ENCODE measurements at places on chromosomes 2 and 18.

DNA sequence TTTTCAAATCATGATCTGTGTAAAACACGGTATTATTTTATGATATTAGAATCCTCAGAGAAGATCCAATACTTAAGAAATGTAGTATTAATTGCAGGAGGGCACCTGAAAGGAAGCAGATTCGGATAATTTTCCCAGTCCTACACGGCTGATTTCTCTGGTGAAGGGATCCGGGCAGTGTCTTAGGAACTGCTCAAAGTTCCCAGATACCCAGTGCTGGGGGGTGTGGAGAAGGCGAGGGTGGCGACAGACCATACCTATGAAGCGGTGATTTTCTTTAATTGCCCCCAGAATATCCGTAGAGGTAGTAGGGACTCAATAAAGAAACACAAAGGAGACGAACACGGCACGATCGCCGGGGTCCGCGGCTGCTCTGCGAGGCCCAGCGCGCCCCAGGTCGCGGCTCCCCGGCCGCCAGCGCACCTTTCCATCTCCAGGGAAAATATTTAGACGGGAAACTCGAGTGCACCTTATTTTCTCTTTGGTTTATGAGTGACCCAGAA, 1.4 kb upstream of the SOX11 start:
- DNase-seq, result no peak

- no peak for DNase-seq
Measured at GRCh38 chr2:127670055-127670956, 5.0 kb downstream of the LIMS2 start.

GRCh38 chr2:71566372-71566771, 113.0 kb downstream of the DYSF start:
- DNase-seq, result no peak

DNA sequence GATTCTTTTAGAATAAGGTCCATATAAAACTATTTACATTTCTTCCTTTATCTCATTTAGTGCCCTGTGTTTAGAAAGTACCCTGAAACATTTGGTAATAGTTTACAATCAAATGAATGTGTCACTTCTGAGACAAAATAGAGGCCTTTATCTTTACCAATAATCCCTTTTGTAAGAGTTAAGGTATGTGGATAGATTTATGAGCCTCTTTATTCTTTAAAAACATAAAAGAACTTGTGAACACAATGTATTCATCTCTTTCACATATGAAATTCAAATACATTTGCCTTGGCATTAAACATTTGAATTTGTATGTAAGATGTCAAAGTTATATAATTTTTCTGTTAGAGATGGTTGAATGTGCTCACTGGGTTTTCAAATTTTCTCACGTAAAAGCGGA, 180.5 kb upstream of the CWC22 start:
- no peak for DNase-seq

GRCh38 chr2:236939721-236940231, 145.9 kb upstream of the COPS8 start:
- DNase-seq, result no peak

DNA sequence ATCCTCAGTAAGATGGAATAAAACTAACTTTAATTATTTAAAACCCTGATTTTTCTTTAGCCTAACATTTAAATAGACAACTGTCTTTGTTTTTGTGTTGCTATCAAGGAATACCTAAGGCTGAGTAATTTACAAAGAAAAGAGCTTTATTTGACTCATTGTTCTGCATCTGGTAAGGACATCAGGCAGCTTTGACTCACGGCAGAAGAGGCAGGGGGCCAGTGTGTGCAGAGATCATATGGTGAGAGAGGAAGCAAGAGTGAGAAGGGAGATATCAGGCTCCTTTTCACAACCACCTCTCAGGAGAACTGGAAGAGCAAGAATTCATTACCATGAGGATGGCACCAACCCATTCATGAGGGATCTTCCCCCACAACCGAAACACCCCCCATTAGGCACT, 64.6 kb upstream of the TFPI start:
- no peak for DNase-seq

GRCh38 chr2:95047629-95048510, 22.4 kb downstream of the MAL start:
- DNase-seq, result no peak

DNA sequence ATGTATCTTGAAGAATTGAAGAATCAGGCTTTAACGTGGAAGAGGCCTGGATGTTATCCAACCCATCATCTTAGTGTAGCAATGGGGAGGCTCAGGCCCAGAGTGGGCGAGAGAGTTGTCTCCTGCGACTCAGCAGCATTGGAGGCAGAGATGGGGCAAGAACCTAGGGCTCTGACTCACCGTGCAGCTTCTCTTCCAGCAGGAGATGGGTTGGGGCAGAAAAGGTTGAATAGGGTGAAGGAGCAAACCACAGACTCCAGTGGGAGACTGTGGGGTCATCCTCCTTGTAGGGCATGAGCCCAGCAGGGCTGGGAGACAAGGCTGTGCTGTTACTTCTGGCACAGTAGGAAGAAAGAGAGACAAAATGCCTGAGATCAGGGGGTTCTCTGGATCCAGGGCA, 1.4 kb downstream of the IL36RN start:
- no peak for DNase-seq

GRCh38 chr2:72759755-72760154, 66.1 kb downstream of the EXOC6B start:
- no peak for DNase-seq

DNA sequence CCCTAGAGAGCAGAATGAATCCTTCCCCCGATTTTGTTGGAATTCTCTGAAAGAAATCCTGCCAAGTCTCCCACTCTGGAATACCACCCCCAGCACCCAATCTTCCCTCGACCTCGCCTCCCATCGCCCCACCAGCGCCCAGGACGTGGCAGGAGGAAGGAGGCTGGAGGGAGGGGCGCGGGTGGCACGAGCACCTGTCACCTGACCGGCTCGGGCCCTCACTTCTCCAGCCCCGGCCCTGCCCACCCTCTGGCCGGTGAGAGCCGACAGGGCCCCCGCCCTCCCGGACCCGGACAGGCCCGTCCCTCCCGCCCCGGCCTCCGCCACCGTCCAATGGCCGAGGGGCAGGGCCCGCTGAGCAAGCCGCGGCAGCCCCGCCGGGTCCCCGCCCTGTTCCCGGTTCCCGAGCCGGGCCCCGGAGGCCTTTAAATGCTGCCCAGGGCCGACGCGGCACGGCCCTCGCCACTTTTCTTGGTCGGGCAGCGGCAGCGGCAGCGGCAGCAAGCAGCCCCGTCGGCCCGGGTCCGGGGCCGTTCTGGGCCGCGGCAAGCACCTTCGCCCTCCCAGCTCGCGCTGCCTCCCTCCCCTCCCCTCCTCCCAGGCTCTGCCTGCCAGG, at the start of gene LGALSL:
Gene LGALSL, plus strand, starts transcription at position 393 of the 616 bp plus-strand sequence. CDS start 384 bp downstream, outside the sequence.
- DNase-seq, result no peak

- DNase-seq, result no peak
Measured at GRCh38 chr2:81250270-81250669, 945.7 kb upstream of the LRRTM1 start.

DNA sequence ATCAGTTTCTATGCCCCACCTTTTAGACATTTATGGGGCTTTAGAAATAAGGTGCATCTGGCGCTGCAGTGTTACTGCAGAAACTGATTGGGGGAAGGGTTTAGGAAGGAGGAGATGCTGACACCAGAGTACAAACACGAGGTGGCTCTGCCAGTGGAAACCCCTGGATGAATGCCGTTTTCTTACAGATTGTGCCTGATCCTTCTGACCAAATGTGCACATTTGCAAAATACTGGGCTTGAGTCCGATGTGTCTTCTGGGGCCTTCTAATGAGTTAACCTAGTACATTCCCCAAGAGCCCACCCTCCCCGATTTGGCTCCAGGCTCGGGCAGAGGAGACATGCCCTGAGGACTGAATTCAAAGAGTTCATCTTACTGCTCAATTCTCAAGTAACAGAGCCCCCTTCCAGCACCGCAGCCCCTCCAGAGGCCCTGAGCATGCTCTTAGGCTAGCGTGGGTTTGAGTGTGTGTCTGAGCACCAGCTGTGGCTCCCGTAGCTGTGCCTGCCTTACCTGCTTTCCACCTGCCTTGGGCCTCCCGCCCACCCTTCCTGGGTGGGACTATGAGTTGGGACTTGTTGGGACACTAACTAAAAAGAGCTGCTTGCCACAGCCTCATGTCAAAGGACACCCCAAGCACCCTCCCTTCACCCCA, 116.7 kb upstream of the COPS8 start:
- DNase-seq, result no peak

DNA sequence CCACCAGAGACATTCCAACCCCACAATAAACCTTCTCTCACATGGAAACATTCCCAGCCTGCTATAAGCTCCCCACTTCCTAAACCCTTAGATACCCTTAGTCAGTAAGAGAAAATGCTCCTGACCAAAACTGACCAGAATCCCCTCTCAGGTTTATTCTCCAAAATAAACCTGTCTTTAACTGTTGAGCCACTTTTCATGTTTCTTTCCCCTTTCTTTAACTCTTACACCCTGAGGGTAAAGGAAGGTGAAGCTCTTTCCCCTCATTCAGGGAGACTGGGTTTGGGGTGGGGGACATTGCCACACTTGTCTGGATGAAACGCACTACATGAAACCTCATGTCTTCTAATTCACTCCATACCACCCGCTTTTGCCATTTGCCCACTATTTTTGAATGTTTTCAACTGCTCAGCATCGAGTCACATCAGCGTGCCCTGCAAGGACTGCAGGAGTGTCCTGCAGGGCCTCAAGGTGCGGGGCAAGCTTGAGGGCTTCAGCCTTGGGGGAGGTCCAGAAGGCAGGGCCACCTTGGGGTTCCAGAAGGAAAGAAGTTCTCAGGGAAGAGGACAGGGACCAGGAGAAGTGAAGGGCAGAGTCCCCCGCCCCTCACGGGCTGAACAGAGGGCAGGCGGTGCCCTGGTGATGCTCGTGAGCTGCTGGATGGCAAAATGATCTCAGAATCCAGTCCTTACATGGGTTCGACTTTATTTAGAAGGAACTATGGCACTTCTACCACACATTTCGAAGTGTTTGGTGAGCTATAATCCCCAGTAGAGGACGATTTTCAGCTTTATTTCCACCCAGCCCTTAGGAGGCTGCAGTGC, 4.2 kb upstream of the SP140L start:
- DNase-seq, result no peak

GRCh38 chr2:108925286-108925685, 63.7 kb downstream of the EDAR start:
- DNase-seq, result no peak

GRCh38 chr2:222523783-222524544, 99.6 kb downstream of the SGPP2 start:
- DNase-seq, result no peak

- no peak for DNase-seq
Measured at GRCh38 chr18:58661423-58661822, 9.8 kb upstream of the MALT1 start.

- DNase-seq, result no peak
Measured at GRCh38 chr2:199439066-199439465, 18.7 kb downstream of the SATB2 start.

DNA sequence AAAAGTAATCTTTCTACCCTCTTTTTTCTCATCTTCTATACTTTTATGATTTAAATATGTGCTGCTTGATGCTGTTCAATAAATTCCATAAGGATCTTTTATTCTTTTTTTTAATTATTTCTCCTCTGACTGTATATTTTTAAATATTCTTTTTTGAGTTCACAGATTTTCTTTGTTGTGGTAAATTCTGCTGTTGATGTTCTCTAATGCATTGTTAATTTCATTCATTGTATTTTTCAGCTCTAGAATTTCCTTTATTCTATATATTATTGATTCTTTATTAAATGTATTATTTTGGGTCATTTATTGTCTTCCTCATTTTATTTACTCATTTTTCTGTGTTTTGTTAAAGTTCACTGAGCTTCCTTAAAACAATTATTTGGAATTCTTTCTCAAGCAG, 260.9 kb downstream of the ZNF804A start:
- no peak for DNase-seq

GRCh38 chr2:121686218-121686617, 37.0 kb upstream of the CLASP1 start:
- DNase-seq, result no peak

- no peak for DNase-seq
Measured at GRCh38 chr18:43863180-43863579, 585.9 kb upstream of the SYT4 start.

GRCh38 chr18:76824145-76824676, 1.9 kb downstream of the ZNF236 start:
- DNase-seq, result no peak

- no peak for DNase-seq
Measured at GRCh38 chr2:3168230-3168891, 209.3 kb downstream of the EIPR1 start.

DNA sequence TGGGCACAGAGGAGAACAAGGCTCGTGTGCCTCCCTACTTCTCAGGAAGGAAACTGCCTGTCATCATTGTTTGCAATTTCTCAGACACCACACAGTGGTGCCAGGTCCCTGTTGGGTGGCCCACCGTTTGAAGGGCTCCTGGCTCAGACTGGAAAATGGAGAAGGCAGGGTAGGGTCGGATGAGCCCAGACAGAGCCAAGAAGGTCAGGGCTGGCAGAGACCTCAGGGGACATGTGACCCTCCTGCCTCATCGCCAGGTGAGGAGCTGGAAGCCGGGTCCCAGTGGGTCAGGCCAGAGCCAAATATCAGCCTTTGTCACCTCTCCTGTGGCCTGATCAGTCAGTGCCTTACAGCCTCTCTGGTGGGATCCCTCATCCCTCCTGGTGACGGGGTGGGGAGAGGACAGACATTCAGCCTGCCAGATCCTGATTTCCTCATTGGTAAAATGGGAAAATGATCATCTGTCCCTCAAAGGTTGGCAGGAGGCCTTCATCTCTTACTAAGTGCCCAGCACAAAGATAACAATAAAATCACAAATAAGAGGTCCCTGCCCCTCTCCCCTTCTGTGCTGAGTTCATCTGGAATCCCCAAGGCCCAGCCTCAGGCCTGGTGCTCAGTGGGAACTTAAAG, 117.6 kb downstream of the CAPN13 start:
- no peak for DNase-seq

DNA sequence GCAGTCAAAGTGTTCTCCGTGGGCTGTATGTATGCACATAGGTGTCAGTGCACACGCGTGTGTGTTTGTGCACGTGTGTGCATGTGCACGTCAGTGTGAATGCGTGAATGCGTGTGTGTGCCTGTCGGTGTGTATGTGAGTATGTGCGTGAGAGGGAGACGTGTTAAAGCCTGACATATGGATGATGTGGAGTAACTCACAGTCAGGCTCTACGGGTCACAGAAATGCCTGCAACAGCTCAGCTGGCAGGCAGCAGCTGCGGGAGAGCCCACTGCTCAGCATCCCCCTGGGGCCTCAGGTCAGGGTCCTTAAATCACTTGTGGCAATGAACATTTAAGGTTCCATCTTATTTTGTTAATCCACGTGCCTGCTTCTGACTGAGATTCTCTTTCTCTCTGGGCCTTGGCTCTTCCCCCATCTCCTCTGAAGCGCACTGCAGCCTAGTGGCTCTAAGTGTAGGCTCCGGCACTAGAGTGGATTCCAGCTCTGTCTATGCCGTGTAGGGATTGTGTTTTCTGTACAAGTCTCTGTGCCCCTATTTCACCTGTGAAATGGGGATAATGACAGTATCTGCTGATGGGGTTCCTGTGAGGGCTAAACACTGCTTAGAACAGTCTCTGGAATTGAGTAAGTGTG, 63.0 kb downstream of the DYSF start:
- no peak for DNase-seq

DNA sequence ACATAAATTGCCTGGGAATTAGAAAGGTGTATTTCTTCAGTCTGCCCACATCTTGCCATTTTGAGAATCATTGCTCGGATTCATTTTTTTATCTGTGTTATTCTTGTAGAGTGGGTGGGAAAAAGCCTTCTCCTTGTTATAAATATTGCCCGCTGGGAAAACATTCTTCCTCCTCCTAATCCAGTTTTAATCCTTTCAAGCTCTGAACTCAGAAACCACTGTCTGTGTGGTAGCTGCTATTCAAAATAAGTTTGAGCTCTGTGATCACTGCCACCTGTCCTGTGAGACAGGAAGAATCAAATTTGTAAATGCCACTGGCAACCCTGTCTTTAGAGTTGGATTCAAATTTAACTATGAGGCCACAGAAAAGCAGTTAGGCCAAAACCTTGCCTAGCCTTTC, 1875.2 kb upstream of the PIK3C3 start:
- DNase-seq, result no peak

All from stimulated activated CD8-positive, alpha-beta memory T cell treated with anti-CD3 and anti-CD28 coated beads, Interleukin-15, amount 100 ng/mL, for 24 hours (primary cell).